Bronchial smooth muscle cell (primary cell): ENCODE measurements at places on chromosomes 16 and 17. TPM values are rescaled to one million over a fixed set of nuclear protein-coding genes. Genes with fewer than 3 reads are reported as not detected.

EMC8 gene
- total RNA-seq, result 19.9 and 24.9 TPM in 2 replicates

NOB1 gene
- 25.7 and 26.6 TPM in 2 replicates for total RNA-seq

DEXI gene
- total RNA-seq, result 43.3 and 59.4 TPM in 2 replicates

KCNH4 gene
- not detected in 2 replicates for total RNA-seq

KRT36 gene
- total RNA-seq, result not detected in 2 replicates

SYCE1L gene
- total RNA-seq, result 0.17 and 0.32 TPM in 2 replicates

MGAT5B gene
- total RNA-seq, result 0.32 and 0.77 TPM in 2 replicates

SCIMP gene
- not detected in 2 replicates for total RNA-seq

OGFOD1 gene
- 51.5 and 56.7 TPM in 2 replicates for total RNA-seq
